ENCODE measurements at places on chromosomes 3 and 15.

DNA sequence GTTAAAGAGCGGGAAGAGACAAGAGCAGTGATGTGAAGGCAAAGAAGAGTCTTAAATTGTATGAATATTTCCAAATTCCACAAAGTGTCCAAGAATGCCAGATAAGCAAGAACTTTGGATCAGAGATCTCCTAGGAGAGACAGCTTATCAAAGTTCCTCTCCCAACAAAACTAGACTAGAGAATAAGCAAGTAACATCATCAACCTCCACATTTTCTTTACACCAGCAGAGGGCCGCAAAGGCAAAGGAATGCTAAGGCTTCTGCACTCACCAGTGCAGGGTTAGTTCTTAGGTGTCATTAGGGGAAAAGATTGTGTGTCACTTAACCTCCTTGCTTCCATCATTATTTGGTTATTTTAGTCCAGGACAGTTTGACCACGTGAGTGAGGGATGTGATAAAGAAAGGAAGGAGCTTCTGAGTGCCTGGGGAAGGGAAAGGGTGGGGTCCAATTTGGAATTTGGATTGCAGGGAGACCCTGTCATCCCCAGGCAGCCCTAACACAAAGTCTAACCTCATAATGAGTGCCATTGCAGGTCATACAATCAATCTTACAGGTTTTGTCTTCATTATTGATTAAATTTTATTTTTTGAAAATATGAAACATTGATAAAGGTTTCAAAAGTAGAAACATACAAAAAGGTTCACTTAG lies 7.5 kb upstream of the CMTM6 start:
- DNase-seq, result no peak

DNA sequence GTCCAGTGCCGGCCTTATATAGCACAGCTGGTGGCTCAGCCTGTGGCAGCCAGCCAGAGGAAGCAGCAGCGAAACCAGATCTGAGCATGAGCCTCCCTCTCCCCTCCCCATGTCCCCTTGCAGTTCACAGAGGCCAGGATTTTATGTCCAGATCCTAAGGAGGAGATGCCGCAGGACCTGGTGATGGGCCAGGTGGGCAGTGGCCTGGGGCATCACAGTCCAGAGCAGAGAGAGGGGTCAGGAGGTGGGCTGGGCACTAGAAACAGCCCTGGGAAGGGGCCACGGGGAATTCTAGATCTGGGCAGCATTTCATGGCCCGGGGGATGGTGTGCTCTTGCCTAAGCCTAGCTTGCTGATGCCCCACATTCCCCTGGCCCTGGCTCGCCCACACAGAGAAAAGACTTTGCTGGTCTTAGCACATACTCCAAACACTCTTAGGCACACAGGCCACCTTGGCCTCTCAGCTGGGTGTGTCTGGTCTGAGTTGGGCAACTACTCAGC lies 259 bp upstream of the CILP start:
- DNase-seq, result no peak

GRCh38 chr3:192392986-192393385 lies 334.4 kb downstream of the FGF12 start:
- no peak for DNase-seq

- DNase-seq, result no peak
These were observed 103.4 kb upstream of the HACD2 start for GRCh38 chr3:123688241-123688747.

DNA sequence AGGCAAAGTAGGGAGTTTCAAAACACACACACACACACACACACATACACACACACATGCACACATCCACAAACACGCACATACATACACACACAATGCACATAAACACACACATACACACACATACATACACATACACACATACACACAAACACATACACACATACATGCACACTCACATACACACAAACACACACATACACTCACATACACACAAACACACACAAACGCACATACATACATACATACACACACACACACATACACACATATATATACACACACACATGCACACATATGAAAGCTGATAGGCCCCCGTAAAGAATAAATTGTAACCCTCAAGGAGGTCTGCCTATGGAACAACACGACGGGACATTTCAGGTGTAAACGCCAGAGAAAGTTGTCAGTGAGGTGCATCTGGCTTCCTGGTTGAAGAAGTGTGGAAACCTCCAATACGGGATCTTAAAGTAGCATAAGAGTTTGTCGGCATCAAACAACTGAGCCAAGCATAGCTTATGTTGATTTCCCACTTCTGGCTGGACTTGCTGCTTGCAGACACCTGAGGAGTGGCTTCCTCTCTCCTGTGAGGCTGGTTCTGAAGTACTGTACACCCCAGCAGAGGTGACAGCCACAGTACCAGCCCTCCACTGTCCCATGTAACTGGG lies 5.8 kb downstream of the RFTN1 start:
- DNase-seq, result no peak

DNA sequence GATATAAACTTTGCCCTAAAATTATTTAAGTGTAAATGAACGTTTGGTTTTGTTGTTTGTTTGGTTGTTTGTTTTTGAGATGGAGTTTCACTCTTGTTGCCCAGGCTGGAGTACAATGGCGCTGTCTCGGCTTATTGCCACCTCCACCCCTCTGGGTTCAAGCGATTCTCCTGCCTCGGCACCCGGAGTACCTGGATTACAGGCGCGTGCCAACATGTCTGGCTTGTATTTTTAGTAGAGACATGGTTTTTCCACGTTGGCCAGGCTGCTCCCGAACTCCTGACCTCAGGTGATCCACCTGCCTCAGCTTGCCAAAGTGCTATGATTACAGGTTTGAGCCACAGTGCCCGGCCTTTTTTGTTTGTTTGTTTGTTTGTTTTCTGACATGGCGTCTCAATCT lies 87.9 kb upstream of the CHD2 start:
- DNase-seq, result no peak

GRCh38 chr3:14222900-14223594 lies 44.4 kb downstream of the LSM3 start:
- no peak for DNase-seq

- no peak for DNase-seq
These were observed 153.2 kb downstream of the EEFSEC start for GRCh38 chr3:128306481-128306880.

- DNase-seq, result no peak
These were observed 79.6 kb upstream of the OCA2 start for GRCh38 chr15:28178727-28179126.

GRCh38 chr3:94285872-94286271 lies 223.0 kb downstream of the NSUN3 start:
- DNase-seq, result no peak

DNA sequence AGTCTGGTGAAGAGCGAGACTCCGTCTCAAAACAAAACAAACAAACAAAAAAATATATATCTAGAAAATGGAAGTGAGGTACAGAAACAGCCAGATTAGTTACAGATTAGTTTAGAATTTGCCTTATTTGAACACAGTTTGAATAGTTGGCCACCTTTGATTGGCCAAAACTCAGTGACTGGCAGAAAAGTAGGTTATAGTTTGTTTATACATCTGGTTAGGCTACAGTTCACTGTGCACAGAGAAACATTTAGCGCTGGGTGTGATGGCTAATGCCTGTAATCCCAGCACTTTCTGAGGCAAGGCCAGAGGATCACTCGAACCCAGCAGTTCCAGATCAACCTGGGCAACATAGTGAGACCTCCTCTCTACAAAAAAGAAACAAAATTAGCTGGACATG lies 51.7 kb downstream of the LDHAL6B start:
- DNase-seq, result no peak

GRCh38 chr3:65052101-65052500 lies 364.3 kb upstream of the ADAMTS9 start:
- DNase-seq, result no peak

DNA sequence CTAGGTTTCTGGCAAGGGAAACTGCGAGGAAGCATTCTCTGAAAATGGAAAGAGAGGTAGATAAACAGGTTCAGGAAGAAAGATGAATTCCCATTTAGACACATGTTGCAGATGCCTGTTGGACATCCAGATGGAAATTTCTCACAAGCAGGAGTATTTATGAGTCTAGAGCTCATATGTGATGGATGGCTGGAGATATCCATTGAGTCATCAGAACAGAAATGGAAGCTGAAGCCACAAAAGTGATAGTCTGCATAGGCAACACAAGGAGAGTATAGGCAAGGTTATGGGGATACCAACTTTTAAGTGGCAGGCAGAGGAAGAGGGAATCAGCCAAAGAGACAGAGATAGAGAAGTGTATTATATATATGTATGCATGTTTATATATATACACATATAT lies 6.3 kb upstream of the RAMAC start:
- DNase-seq, result no peak

DNA sequence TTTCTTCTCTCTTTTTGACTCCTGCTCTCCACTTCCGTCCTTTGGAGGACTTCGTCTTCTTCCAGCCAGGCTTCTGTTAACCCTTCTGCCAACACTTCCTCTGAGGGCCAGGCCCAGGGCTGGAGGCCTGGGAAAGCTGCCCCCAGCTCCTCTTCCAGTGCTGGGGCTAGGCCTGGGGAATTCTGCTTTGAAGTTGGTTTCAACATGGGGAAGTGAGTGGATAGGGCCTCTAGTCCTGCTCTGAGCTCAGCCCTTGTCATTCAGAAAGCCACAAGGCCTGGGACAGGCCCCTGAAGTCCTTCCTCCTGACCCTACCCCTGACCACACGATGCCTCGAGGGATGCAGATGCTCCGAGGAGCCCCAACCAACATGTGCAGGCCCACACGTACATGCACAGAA lies 53.9 kb upstream of the HERC1 start:
- no peak for DNase-seq

DNA sequence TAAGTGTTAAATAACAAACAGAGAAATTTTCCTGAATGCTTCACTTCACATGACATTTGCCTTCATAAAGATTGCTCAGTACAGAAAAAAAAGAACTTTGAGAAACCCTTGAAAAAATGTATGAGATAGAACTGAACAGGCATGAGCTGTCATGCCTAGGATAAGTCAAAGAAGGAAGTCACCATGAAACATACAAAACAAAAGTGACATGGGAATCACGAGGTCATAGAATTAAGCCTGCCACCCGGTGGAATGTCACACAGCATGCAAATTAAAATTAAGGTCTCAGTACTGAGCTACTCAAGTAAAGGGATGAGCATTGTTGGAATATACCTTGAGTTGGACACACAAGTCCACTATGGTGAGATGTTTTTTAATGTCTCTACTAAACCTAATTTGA lies 652.5 kb upstream of the NECTIN3 start:
- no peak for DNase-seq

- no peak for DNase-seq
These were observed 67.1 kb upstream of the LMOD3 start for GRCh38 chr3:69189487-69189886.

GRCh38 chr3:169929830-169930519 lies 18.6 kb downstream of the SAMD7 start:
- DNase-seq, result no peak

- DNase-seq, result no peak
These were observed 89.9 kb upstream of the MEF2A start for GRCh38 chr15:99475754-99476412.

DNA sequence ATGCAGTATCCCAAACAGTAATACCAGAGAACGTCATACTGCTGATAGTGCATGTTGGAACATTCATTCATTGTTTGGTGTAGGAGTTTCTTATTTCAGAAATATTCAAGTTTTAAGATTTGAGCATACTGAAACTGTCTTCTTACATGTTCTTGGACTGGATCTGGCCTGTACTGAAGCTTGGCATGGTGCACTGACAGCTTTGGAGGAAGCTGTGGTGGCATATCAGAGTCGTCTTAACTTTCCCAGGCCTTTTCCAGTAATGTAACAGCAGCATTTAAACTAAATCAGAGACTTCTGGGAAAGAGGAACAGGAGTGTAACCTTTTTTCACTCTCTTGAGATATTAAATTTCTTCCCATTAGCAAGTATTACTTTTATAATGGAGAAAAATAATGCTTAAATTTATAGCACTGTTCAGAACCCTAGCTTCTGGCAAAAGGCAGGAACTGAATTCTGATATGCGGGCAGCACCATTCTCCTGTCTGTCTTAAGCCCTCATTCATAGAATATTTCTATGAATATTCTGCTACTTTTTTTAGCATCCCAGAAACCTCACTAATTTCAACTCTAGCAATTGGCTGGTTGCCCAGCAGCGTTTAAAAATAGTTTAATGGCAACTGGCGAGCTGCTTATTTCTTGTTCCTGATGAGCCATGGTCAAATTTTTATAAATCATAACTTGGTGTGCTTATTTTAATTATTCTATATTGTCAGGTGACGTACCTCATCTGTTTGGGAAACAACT lies 31.1 kb downstream of the DNAJC13 start:
- no peak for DNase-seq

DNA sequence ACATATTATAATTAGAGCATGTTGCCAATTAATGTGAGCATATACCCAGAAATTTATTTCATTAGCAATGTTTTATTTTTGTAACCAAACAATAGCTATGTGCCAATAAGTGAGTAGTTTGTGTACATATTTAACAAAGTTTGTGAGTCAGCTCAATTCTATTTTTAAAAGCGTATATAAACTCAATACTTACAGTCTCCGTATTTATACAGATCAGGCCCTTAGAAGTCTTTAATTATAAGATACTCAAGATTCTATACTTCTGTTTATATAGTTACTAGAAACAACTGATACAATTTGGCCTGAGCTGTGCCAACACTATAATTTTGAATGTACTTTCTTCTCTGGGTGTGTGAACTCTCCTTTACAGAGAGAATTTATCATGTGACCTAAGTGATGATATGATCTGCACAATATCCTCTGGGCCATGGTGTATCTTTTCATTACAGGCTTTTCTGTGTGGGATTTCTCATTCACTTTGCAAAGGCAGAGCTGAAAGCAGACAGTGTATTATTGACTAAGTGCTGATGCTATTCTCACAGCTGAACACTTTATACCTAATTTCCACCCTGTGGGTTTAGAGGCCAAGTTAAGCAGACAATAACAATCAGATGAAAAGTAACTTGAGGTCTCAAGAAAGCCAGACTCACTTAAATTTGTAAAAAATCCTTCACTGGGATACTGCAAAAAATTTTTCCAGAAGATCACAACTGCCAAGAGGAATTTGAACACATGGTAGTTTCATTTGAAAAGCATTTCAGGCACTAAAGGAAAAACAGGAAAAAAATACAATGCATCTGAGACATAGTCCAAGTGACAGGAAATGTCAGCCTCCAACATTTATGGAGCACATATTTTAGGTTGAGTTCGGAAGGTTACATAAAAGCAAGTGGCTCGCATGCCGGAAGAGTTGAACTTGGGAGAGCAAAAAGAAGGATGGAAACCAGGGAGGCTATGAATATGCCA lies 277.9 kb upstream of the SEMA6D start:
- no peak for DNase-seq

DNA sequence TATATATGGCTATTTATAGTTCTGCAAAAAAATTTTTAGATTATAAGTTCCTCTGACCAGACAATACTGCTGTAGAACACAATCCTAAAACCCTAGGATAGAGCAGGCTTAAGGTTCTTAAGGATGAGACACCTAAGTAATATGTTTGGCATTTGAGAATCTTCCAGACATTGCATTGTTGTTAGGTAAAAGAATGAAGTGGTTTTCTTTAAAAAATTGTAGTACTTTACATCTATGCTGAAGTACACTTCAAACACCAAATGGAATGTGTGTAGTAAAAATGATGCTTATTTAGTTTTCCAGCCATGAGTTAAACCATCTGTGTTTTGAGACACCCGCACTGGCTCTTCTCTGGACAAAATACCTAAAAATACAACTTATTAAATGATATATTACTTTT lies 857.7 kb downstream of the OTOL1 start:
- DNase-seq, result no peak
